Caudate nucleus (tissue), 63 donors: ENCODE measurements at places on chromosomes 5 and 9.
A peak's percentile ranks its signal among the peaks of the same experiment; 100 is the strongest.

GRCh38 chr9:35673132-35674024 is at the start of gene CA9:
Gene CA9 (plus strand): TSS chr9:35673928. CDS start chr9:35673960, 32 bp downstream.
- peak; percentile 17 for DNase-seq

DNA sequence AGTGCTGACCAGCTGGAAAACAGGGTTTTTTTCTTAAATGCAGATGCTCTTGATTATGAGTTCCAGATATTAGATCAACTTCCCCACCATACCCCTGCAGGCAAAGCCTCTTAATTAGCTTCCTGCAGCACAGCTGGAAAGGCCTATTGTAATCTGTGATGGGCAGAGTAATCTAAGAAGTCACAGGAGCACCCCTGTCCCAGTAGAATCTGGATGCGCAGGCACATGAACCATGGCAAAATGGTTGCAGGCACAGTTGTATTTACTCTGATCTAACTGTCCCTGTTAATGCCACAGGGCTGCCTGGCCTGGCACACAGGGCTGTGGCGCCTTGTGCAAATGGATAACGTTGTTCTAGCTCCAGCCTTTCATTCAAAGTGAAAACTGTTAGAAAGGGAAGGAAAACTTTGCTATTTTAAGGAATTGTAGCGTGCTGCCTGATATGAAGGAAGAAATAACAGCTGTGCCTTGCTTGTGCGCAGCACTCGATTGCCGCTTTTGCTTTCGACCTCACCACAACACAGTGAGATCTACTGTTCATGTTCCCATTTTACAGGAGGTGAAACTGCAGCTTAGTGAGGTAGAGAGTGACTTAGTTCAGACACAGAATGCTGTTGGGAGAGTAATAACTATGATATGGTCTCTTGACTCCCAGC is 2.3 kb downstream of the TGFBI start:
- no peak for DNase-seq

DNA sequence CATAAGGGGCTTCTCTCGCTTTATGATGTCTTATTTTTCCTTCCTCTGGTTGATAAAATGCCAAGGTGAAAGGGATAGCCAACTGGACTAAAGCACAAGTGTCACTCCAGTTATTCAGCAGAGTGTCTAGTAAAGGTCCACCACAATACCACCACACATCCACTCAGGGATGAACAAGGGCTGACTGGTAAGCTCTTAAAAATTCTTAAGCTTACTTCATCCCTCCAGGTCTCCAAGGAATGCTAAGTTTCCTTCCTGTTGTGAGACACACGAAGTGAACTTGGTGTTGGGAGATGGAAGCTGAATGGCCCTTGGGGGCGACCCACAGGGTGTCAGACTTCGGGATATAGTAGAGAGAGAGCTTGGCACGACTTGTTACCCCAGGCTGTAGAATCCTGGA is 3.2 kb upstream of the HMGCS1 start:
- no peak for DNase-seq

DNA sequence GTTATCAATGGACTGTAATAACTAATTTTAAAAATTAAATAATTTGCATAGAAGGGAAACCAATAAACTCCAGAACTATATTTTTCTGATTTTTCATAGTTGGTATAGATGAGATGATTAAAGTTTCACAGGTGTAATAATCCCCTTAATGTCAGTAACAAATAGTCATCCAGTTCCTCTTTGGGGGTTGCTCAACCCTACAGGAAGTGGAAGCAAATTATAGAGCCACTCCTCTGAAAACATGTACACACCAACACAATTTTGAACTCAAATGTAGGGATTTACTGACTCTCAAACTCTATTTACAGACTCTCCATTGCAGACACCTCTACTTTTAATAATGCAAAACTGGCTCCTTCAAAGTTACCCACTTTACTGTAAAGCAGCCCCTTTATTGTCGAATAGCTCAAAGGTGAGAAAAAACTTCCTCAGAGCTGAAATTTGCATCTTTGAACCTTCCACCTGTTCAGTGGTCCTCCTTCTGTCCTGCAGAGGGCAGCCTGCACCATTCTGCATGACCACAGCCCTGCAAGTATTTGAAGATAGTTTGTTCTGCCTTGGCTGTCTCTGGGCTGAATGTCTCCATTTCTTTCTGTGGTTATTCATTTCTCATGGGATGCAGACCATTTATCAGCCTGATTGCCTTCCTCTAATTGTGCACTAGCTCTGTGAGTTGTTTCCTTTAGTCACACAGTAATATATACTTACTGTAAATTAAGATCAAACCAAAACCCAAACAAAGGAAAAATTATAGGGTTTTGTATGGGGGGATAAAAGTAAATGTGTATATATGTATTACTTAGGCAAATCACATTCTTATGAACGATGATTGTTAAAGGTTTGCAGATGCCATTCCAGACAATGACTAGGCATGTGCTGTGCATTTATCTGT is 383.2 kb upstream of the SGCD start:
- no peak for DNase-seq

DNA sequence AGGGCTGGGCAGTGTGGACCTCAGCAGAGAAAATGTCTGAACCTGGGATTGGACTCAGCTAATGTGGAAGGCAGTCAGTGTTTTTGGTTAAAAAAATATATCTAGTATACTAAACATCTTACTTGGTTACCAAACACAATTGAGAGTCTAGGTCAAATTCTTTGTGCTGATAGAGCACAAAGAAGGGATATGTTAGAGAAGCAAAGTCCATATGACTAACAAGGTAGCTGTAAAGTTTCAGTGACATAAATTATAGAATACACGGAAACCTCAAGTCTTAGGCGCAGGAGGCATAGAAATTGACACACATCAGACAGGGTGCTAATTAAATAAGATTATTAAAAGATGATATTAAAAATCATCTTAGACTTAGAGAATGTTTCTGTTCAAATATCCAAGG is 718.3 kb downstream of the TLR4 start:
- DNase-seq, result no peak

DNA sequence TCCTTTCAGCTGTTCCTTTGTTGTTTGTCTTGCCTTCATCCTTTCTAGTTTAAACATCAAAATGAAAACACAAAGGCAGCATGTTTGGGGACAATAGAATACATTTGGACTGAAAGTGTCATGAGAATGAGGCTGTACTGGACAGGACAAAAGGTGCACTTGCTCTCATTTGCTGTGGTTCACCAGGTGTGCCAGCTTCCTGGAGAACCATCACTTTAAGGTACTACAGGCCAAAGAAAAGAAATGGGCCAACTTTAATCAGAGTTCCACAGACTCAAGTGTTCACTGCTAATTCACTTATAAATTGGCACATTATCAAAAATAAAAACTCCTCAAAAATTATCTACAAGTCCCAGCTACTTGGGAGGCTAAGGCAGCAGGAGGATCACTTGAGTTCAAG is 53.8 kb downstream of the ABHD17B start:
- no peak for DNase-seq

DNA sequence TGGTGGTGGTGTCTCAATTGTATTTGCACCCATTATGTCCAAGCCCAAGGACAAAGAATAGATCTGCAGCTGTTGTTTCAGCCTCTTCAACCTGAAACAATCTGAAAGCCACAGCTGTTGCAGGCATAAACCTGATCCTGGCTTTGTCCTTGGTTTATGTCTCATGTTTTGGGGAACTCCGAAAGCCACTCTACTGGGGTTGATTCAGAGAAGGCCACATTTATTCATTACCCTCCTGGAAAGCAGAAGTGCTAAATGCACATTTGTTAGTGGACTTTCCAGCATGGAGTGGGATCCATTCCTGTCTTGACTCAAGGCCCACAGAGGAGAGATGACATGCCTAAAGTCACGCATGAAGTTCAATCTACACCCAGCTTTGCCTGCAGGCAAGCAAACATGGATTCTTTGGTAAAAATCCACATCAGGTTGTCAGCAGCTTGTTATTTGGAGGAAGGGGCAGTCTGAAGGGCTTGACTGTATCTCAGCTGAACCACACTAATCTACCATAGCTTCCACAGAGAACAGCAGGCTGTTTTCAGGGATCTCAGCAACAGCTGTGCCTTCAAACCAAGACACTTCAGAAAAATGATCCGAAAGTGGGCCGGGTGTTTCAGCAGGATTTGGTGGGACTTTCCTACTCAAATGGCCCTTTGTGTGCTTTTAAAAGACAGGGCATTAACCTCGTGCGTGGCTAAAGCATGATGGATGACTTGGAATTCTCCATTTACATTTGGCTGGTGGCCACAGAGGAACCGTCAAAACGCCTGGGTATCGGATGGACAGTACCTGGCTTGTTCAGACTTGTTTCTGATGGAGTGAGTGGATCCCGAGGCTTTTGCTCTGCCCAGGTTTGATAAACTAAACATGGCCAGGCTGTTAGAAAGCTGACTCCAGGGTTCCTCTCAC is 36.2 kb upstream of the ADAM19 start:
- no peak for DNase-seq

DNA sequence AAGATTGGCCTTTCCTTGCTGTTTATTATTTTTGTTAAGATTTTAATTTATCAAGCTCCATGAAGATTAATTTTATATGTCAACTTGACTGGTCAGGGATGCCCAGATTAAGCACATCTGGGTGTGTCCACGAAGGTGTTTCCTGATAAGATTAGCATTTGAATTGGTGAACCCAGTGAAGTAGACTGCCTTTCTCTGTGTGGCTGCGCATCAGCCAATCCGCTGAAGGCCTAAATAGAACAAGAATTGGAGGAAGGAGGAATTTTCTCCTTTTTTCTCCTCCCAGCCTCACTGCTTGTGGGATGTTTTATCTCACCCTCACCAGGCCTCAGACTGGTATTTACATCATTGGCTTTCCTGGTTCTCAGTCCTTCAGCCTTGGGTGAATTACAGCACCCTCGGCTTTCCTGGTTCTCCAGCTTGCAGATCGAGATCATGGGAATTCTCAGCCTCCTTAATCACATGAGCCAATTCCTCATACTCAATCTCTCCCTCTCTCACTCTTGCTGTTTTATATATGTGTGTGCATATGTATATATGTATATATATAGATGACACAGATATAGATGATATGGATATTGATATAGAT is 135.4 kb upstream of the SPEF2 start:
- no peak for DNase-seq

GRCh38 chr9:135147474-135147805 is 60.0 kb downstream of the OLFM1 start:
- no peak for DNase-seq

DNA sequence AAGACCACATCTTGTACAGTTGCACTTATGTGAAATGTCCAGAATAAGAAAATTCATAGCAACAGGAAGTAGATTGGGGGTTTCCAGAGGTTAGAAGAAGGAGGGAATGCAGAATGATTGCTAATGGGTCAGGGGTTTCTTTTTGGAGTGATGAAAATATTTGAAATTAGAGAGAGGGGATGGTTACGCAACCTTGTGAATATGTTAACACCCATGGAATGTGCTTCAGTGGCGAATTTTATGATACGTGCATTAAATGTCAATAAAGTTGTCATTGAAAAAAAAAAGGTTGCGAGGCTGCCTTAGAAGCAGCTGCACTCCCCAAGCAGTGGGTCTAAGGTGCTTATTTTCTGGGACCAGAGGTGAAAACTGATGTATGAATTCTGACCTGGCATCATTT is 64.4 kb upstream of the SUB1 start:
- DNase-seq, result no peak

DNA sequence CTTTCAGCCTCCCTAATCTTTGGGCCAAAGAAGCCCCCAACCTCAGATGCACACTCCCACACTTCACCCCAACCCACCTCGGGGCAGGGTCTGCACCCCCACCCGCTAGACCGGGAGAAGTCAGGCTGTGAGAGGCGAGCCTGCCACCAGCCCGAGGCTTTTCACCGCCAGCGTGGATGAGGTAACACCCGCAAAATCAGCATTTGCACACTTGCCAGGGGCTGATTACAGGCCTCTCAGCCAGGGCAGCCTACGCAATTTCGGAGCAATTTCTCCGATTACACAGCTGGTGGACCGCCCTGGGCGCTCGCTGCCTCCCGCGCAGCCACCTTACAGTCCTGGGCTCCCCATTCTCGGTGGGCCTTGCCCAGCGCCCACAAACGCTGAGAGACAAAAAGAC is 68.5 kb downstream of the FOXD1 start:
- DNase-seq, result no peak

GRCh38 chr9:128727640-128728248 is 3.8 kb upstream of the ZDHHC12 start:
- DNase-seq, result no peak

- DNase-seq, result no peak
These were observed 19.3 kb upstream of the TOR2A start for GRCh38 chr9:127754099-127755060.

DNA sequence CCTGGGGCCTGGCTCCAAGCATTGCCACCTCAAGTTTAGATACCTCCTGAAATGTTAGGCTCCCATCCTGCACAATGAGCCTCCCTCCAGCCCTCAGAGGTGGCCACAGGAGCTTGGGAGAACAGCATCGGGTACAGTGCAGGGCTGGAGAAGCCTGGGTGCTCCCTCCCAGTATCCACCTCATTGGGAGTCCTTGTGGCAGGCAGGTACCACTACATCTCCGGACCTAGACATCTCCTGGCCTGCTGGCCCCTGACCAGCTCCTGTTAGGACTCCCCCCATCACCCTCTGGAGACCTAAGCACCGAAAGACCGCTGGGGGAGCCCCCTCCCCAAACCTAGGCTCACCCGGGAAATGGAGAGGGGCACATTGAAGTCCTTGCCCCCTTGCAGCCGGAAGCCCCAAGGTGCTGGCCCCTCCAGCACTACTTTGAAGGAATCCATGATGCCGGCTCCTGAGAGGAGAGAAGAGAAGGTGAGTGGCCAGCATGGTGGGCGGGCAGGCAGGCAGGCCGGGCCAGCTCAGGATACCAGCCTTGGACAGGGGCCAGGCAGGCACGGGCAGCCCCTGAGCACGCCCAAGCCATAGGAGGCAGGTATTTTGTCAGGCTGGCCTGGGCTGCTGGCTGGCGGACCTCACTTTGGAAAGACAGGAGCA is 1.2 kb downstream of the PDLIM7 start:
- no peak for DNase-seq

DNA sequence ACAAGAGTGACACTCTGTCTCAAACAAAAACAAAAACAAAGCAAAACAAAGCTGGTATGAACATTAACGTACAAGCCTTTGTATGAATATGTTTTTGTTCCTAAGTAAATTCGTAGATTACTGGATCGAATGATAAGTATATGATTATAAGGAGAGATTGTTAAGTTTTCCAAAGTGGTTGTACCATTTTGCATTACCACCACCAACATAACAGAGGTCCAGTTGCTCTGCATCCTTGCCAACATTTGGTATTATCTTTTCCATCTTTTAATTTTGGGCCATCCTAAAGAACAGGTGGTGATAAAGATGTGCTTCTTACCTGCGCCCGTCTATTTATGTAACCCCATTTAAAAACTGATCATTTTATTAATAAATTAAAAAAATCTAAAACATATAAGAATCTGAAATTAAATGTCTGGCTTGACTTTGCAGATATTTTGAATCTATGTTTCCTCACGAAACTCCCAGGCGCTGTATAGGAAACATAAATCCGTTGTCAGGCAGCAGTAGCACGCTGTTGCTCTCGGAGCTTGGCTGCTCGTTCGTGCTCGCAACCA is 593 bp upstream of the NAA35 start:
- DNase-seq, result no peak

GRCh38 chr9:101634741-101635409 is 40.1 kb upstream of the PPP3R2 start:
- no peak for DNase-seq

GRCh38 chr5:180352116-180353047 is 754 bp downstream of the GFPT2 start:
- no peak for DNase-seq
